ENCODE measurements at places on chromosomes 1 and 21.

DNA sequence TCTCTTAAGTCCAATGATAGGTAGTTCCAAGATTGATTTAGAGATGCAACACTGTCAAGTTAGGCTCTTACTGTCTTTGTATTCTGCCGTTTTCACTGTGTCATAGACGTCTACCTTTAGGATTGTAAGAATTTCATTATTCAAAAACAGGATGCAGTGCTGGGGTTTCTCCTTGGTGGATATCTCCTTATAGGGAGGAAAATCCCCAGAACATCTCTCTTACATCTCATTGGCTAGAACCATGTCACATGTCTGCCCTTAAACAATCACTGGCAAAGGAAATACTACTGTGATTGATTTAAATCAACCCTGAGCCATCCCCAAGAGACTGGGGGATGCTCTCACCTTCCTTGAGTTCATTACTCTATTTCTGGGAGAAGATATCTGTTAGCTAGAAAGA lies 10.9 kb upstream of the FUBP1 start:
- no peak for DNase-seq

DNA sequence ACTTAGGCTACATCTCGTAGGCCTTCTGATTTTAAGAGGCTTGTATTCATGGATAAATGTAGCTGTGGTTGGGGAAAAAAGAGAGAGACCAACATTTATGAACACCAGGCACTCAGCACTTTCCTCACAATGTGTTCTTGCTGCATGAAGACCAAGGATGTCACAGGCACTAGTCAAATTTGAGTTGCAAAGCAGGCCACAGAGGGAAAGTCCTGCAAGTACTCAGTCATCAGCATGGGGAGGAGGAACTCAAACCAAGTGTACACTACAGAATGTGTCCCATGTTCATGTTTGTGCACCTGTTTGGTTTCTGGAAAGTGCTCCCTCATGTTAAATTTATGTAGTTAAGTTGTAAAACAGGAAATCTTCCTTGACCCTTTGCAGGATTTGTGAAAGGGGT lies 8.7 kb upstream of the MAP3K7CL start:
- DNase-seq = no peak

DNA sequence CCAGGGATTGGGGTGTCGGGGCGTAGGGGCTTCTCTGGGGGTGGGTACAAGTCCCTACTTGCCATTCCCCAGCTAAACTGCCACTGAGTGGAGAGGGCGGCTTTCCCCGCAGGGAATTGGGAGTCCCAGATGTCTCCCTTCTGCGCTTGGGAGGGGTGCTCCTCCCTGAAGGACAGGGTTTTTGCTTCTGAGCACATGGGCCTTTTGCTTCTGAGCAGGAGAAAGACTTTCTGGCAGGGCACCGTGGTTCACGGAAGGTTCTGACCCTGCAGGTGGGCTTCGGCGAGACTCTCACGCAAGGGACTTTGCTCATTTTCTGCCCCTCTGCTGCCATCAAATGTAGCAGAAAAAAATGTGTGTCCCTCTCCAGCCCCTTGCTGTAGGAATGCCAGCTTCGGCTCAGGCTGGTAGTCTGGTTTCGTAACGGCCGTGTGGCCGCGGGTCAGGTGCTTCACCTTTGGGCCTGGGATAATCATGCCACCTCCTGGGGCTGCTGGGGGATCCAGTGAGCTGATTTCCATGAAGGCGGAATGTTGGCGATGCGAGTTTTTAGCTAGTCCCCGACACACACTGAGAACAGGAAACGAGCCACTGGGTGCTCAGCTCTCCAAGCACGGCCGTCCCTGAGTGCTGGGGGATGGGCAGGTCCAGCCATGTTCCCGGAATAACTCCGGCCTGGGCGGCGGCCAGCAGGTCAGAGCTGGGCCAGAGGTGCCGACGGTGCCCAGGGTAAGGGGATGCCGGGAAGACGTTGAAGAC lies 364.0 kb downstream of the CAMTA1 start:
- DNase-seq = no peak

DNA sequence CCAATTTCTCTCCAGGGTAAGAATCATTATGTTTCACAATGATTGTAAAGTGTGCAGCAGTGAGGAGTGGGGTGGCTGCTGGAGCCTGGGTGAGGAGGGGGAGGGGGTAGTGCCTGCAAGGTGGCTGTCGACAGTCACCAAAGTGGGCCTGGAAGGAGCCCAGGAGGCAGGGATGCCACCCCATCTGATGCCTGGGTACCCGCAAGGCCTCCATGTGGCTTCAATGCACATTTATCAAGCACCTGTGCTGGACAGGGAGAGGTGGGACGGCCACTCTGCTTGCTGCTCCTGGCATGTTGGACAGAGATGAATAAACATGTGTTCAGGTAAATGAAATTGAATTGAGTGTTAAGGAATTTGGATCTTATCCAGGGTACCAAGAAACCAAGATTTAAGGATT lies 78.8 kb upstream of the DISP3 start:
- DNase-seq = no peak

Measured in NCI-H187 treated with DMSO at 0.1 percent for 48 hours (cell line).